ENCODE measurements at places on chromosomes 11 and 22.
A peak's percentile ranks its signal among the peaks of the same experiment; 100 is the strongest.

- H3K27ac ChIP-seq: no peak overlapping the region
- no peak overlapping the region for H3K4me3 ChIP-seq
- no peaks in the 10 kb centered on the region for H3K36me3 ChIP-seq
- no peaks in the 10 kb centered on the region for H3K27me3 ChIP-seq
- H3K4me1 ChIP-seq: no peaks in the 10 kb centered on the region
These were observed 39.3 kb upstream of the LRRC4C start for GRCh38 chr11:41498726-41499125.

- H3K36me3 ChIP-seq: peaks cover 26% of the 10 kb centered on the region
- H3K27ac ChIP-seq: no peak overlapping the region
- H3K4me3 ChIP-seq: no peak overlapping the region
These were observed 24.7 kb downstream of the TUB start for GRCh38 chr11:8105666-8106065.

DNA sequence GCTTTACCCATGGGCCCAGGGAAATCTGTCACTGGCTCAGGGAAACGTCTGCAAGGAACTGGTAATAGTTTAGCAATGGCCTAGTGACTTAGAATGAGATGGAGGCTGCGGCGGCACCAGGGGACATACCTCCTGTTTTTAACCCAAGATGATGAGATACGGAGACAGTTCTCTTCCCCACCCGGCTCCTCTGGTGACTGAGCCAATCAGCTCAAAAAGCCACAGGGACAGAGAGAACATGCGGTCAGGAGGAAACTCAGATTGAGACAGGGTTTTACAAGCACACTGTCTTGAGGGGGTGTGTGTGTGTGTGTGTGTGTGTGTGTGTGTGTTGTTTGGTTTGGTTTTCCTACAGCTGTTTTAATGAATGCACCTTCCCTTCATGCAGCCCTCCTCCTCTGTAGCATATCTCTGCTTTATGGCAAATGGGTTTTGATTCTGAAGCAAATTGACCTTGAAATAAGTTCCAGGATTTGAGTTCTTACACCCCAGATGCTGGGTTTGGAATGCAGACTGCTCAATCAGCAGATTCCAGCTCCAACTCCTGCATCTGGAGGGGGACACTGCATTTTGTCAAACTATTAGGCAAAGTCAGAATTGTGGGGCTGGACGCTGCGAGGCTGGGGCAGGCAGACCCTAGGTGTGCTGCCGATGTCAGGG is 246.2 kb downstream of the NTM start:
- no peak for DNase-seq
- H3K27ac ChIP-seq: no peak overlapping the region
- H3K4me3 ChIP-seq: no peak overlapping the region
- no peaks in the 10 kb centered on the region for H3K4me1 ChIP-seq

GRCh38 chr22:46738647-46739093 is 618 bp upstream of the CERK start:
- no peaks in the 10 kb centered on the region for H3K27me3 ChIP-seq
- DNase-seq: no peak
- peaks cover 46% of the 10 kb centered on the region for H3K4me1 ChIP-seq

GRCh38 chr11:507727-508515 is 879 bp upstream of the RNH1 start:
- no peaks in the 10 kb centered on the region for H3K36me3 ChIP-seq
- DNase-seq: no peak
- H3K4me3 ChIP-seq: no peak overlapping the region
- peaks cover 40% of the 10 kb centered on the region for H3K4me1 ChIP-seq

DNA sequence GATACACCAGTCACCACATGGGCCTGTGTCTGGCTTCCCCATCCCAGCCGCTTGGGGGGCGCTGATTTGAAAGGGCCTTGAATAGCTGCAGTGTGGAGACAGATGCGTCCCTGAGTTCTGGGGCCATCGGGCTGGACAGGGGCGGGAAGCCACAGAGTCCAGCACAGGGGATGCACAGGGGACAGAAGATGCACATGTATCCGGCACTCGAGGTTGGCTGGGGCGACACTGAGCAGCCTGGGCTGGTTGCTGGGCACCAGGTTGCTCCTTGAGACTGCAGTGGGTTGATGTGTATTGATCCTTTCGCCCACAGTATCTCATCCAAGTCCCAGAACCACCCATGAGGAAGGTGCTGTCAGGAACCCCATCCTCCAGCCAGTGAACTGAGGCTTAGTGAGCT is 99.3 kb upstream of the SYT13 start:
- no peak overlapping the region for H3K4me3 ChIP-seq
- DNase-seq: no peak
- no peaks in the 10 kb centered on the region for H3K27me3 ChIP-seq
- peak overlapping the region; percentile 68 for H3K27ac ChIP-seq
- peaks cover 41% of the 10 kb centered on the region for H3K4me1 ChIP-seq
- H3K36me3 ChIP-seq: no peaks in the 10 kb centered on the region

DNA sequence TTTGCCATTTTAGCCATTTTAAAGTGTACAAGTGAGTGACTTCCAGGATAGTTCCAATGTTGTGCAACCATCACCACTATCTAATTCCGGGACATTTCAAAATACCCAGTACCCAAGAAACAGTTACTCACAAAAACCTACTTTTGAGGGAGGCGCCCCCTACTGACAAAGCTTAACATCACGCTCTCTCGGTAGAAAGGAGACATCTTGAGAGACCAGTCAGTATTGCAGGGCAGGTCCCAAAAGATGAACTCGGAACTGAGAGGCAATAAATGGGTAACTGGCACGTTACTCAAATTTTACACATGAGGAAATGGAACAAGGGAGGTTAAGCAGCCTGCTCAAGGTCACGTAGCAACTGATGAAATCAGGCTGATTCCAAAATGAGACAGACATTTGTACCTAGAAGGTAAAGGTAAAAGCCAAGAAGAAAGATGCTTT is 50.0 kb upstream of the POU2AF1 start:
- H3K36me3 ChIP-seq: no peaks in the 10 kb centered on the region
- H3K4me3 ChIP-seq: no peak overlapping the region
- no peak overlapping the region for H3K27ac ChIP-seq
- H3K27me3 ChIP-seq: peaks cover 2% of the 10 kb centered on the region
- peak; percentile 75 for DNase-seq

GRCh38 chr11:113105592-113105991 is 144.4 kb downstream of the NCAM1 start:
- H3K4me3 ChIP-seq: no peak overlapping the region
- H3K27me3 ChIP-seq: no peaks in the 10 kb centered on the region

GRCh38 chr22:40534379-40535188 is 101.9 kb downstream of the MRTFA start:
- no peaks in the 10 kb centered on the region for H3K36me3 ChIP-seq
- peak overlapping the region; percentile 93 for H3K4me3 ChIP-seq
- no peaks in the 10 kb centered on the region for H3K27me3 ChIP-seq
- H3K4me1 ChIP-seq: peaks cover 49% of the 10 kb centered on the region

DNA sequence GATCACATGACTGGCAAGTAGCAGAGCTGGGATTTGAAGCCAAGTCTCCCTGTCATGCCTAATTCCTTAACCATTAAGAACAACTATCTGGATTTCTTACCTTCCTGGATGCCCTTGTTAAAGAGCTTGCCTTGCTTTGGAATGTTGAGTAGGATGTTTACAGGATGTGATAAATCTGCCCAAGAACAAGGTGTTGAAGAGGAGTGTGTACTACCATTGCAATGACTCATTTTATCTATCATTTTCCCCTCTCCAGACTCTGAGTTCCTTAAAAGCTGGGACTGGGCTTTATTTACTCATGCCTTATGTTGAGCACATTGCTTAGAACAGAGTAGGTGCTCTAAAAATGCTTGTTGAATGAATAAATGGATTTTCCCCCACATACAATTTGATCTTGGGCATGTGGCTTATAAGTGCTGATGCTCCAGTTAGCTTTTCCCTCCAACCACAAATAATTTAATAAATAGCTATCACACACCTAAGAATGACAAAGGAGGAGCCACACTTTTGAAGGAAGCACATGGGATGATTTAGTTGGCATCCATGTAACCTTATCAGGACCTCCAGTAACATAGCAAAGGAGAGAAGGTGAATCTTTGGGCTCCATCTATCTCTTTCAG is 268.6 kb upstream of the SESN3 start:
- H3K4me1 ChIP-seq: no peaks in the 10 kb centered on the region
- H3K36me3 ChIP-seq: no peaks in the 10 kb centered on the region
- H3K4me3 ChIP-seq: no peak overlapping the region
- DNase-seq: no peak

- no peak overlapping the region for H3K27ac ChIP-seq
- H3K4me1 ChIP-seq: no peaks in the 10 kb centered on the region
- no peak overlapping the region for H3K4me3 ChIP-seq
- no peaks in the 10 kb centered on the region for H3K27me3 ChIP-seq
These were observed 912.8 kb downstream of the DLG2 start for GRCh38 chr11:84714316-84714780.

DNA sequence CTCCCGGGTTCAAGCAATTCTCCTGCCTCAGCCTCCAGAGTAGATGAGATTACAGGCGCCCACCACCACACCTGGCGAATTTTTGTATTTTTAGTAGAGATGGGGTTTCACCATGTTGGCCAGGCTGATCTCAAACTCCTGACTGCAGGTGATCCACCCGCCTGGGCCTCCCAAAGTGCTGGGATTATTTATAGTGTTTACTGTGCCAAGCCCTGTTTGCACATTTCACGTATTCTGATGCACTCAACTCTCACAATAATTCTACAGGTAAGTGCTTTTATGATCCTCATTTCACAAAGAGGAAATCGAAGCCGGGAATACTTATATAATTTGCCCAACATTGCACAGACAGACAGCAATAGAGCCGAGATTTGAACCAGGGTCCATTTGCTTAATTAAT is 38.0 kb upstream of the DAGLA start:
- H3K27ac ChIP-seq: no peak overlapping the region
- DNase-seq: no peak
- H3K36me3 ChIP-seq: no peaks in the 10 kb centered on the region
- H3K27me3 ChIP-seq: no peaks in the 10 kb centered on the region
- no peaks in the 10 kb centered on the region for H3K4me1 ChIP-seq

GRCh38 chr22:17633217-17633997 is 4.9 kb upstream of the ATP6V1E1 start:
- no peak overlapping the region for H3K27ac ChIP-seq
- no peaks in the 10 kb centered on the region for H3K36me3 ChIP-seq
- peaks cover 13% of the 10 kb centered on the region for H3K4me1 ChIP-seq
- no peak overlapping the region for H3K4me3 ChIP-seq
- no peaks in the 10 kb centered on the region for H3K27me3 ChIP-seq

GRCh38 chr11:63023841-63024648 is 8.4 kb upstream of the SLC22A8 start:
- peaks cover 5% of the 10 kb centered on the region for H3K27me3 ChIP-seq
- H3K4me1 ChIP-seq: no peaks in the 10 kb centered on the region
- H3K36me3 ChIP-seq: no peaks in the 10 kb centered on the region
- peak; percentile 69 for DNase-seq
- no peak overlapping the region for H3K27ac ChIP-seq
- no peak overlapping the region for H3K4me3 ChIP-seq

GRCh38 chr11:113841691-113842090 is 33.7 kb downstream of the USP28 start:
- H3K27ac ChIP-seq: no peak overlapping the region
- no peaks in the 10 kb centered on the region for H3K27me3 ChIP-seq
- no peaks in the 10 kb centered on the region for H3K4me1 ChIP-seq

GRCh38 chr11:121254756-121255155 is 37.8 kb upstream of the SC5D start:
- H3K27me3 ChIP-seq: peaks cover 19% of the 10 kb centered on the region
- H3K36me3 ChIP-seq: no peaks in the 10 kb centered on the region
- H3K4me1 ChIP-seq: no peaks in the 10 kb centered on the region
- no peak overlapping the region for H3K27ac ChIP-seq
- no peak for DNase-seq
- H3K4me3 ChIP-seq: no peak overlapping the region

GRCh38 chr11:112525270-112525669 is 264.6 kb upstream of the PLET1 start:
- no peak for DNase-seq
- no peaks in the 10 kb centered on the region for H3K27me3 ChIP-seq
- H3K4me3 ChIP-seq: no peak overlapping the region
- no peaks in the 10 kb centered on the region for H3K4me1 ChIP-seq

GRCh38 chr11:126695293-126695692 is 305.3 kb downstream of the KIRREL3 start:
- no peaks in the 10 kb centered on the region for H3K36me3 ChIP-seq
- no peak overlapping the region for H3K27ac ChIP-seq
- H3K4me3 ChIP-seq: no peak overlapping the region
- no peaks in the 10 kb centered on the region for H3K27me3 ChIP-seq

DNA sequence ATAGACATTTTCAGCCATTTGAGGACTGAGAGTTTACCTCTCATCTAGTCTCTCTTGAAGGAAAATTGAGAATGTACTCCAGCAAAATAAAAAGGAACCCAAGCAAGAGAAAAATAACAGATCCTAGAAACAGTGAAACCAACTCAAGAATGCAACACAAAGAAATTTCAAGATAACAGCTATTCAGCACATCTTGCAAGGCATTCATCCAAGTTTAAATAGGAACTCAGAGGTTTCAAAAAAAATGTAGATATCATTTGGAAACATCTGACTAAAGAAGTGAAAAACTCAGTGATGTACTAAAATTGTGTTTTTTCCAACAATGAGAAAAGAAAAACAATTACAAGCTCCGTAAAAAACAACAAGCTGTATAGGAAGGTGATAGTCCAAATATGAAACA is 76.4 kb downstream of the TMEM135 start:
- no peak overlapping the region for H3K27ac ChIP-seq
- no peak overlapping the region for H3K4me3 ChIP-seq
- no peaks in the 10 kb centered on the region for H3K36me3 ChIP-seq
- no peak for DNase-seq

GRCh38 chr11:106624377-106624776 is 393.9 kb downstream of the GUCY1A2 start:
- H3K4me3 ChIP-seq: no peak overlapping the region
- no peaks in the 10 kb centered on the region for H3K4me1 ChIP-seq
- no peaks in the 10 kb centered on the region for H3K27me3 ChIP-seq
- no peak overlapping the region for H3K27ac ChIP-seq
- no peak for DNase-seq

- no peaks in the 10 kb centered on the region for H3K36me3 ChIP-seq
- H3K27me3 ChIP-seq: no peaks in the 10 kb centered on the region
- no peak for DNase-seq
- H3K4me3 ChIP-seq: no peak overlapping the region
- no peaks in the 10 kb centered on the region for H3K4me1 ChIP-seq
- no peak overlapping the region for H3K27ac ChIP-seq
These were observed 14.7 kb downstream of the ABTB2 start for GRCh38 chr11:34343153-34343552.
